Endothelial cell (in vitro differentiated cells): ENCODE measurements at places on chromosomes 2 and 18.

GRCh38 chr2:230643576-230644291 is 68.9 kb upstream of the CAB39 start:
- no peak for DNase-seq

- DNase-seq, result no peak
Measured at GRCh38 chr2:43943809-43944452, 51.9 kb downstream of the LRPPRC start.

DNA sequence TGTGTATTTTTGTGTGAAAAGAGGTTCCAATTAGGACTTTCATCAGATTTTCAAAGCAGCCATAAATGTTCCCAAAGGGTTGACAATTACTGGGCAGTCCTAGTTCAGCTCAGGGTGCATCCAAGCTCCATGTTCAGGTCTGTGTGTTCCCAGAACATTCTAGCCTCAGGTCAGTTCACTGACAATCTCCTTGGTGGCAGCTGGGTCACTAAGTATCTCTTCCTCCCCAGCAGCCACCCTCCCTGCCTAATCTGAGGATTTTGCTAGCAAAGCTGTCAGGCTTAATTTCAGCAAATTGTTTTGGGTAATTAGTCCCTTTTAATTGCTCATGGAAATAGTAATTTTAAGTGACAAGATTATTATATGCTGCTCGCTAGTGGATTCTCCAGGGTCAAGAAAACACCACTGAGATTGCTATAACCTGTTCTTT is 29.8 kb downstream of the UPP2 start:
- DNase-seq, result no peak

DNA sequence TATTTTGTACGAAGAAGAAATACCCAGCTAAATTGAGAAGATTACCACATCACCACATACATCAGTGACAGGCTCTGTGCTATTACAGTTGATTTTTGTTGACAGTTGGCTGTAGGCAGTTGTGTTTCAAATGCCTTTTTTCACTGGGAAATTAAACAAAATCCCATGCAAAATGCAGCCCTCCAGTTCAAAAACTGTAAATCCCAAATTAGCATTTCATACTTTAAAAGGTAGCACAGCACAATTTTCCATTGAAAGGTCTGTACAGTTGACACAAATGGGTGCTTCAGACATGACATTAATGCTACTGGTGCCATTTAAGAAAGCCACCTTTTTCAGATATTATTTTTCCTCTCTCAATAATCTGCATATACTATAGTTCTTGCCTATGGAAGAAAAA is 807.2 kb downstream of the BCL11A start:
- DNase-seq, result no peak

GRCh38 chr2:220931491-220931890 is 640.6 kb downstream of the EPHA4 start:
- no peak for DNase-seq

DNA sequence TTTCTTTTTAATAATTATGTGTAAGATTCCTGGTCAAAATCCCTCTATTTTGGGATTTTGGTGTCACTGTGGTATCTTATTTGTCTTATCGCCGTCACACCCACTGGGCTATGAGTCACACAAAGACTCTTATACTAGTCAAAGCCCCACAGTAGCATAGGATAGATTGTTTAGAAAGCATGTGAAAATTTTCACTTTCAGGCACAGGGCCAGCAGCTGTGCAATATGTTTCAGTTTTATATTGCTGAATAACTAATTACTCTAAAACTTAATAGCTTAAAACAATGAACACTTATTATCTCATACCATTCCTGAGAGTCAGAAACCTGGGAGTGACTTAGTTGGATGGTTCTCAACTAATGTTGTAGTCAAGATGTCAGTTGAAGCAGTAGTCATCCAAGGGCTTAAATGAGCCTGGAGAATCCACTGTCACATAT is 24.0 kb downstream of the CFAP210 start:
- DNase-seq, result no peak

DNA sequence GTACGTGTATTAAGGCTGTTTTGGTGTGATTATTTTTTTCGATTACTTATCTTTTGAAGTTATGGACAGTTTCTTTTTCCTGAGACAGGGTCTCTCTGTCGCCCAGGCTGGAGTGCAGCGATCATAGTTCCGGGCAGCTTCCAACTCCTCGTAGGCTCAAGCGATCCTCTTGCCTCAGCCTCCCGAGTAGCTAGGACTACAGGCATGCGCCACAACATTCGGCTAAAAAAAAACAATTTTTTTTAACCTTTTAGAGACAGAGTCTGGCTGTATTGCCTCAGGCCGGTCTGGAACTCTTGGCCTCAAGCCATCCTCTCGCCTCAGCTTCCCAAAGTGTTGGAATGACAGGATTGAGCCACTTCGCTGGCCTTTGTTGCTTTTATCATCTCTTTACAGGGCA is 945 bp downstream of the HAT1 start:
- DNase-seq, result no peak

- DNase-seq, result no peak
Measured at GRCh38 chr2:162475661-162476060, 131.7 kb downstream of the GCA start.

- DNase-seq, result no peak
Measured at GRCh38 chr18:36328385-36328858, 30.9 kb downstream of the FHOD3 start.

DNA sequence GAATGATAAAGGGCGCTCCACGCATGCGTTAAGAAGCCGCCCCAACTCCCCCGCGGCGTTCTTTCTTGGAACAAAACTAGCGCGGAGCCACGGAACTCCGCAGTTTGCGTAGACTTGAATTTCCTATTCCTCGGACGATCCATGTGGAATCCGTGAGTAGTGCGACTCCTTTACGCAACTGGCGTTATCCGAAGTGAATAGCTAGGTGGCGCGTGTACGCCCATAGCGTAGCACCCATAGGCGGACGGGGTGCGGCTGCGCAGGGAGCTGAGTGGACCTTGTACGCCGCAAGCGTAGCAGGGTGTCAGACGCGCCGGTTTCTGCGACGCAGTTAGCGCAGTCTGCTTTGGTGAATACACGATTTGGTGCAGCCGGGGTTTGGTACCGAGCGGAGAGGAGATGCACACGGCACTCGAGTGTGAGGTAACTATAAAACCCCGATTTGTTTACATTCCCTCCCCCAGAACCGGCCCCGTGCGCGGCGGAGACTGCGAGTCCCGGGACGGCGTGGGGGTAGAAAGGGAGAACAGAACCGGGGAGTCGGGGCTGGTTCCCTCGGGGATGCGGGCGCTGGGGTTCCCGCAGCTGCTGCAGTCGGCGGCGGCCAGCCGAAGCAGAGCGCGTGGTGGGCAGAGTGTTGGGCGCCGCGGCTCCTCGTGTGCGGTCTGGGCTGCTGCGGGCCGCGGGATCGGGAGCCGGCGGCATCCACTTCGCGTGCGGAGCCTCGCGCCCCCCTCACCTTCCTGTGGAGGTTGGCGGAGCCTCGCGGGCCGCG is at the start of gene SLC39A10:
TSS of gene SLC39A10 (plus strand) at position 368 of the 775 bp plus-strand sequence. CDS start 22,817 bp downstream, outside the sequence.
- peak; percentile 97 for DNase-seq

- no peak for DNase-seq
Measured at GRCh38 chr18:46622451-46622850, 34.6 kb downstream of the LOXHD1 start.

DNA sequence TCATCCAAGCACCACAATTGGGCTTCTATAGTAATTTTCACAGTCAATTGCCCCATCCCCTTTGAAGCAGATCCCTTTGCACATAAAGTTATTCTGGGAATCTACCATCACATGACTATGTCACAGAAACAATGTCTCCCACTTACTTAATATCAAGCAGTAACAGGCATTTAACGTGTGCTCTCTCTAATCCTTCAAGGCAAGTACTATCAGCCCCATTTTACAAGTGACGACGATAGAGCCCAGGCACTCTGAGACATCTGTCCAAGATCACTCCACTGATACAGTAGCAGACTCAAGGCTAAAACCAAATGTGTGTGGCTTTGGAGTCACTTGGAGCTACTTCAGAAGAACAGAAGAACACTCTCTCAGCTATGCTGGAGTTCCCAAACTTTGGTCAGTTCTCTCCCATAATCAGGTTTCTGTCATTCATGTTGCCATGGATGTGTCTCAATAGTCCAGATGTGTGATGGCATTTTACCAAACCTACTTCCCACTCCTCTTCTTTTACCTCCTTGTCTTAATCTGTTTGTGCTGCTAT is 39.7 kb downstream of the PID1 start:
- no peak for DNase-seq

DNA sequence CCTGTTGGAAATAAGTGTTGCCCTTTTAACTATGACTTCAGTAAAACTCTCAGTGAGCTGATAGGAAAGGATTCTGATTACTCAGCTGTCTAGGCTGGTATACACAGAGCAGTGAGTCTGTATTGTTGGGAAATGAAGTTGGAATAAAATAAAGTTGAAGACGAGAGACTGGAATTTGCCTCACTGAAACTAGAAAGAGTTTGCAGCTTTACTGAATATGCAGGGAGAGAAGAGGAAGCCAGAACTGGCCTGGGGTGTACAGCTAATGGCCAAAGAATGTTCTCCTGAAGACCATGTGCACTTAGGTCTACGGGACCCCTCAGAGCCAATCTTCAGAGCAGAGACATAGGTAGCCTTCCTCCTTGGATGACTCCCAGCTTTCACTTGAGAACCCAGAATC is 26.5 kb downstream of the EIF4E2 start:
- no peak for DNase-seq

- no peak for DNase-seq
Measured at GRCh38 chr2:164242409-164242808, 378.9 kb downstream of the GRB14 start.
